Stimulated activated CD4-positive, alpha-beta T cell treated with anti-CD3 and anti-CD28 coated beads, Interleukin-4, amount 100 ng/mL, for 1 hour (primary cell): ENCODE measurements at places on chromosomes 11 and 22.

- no peak for DNase-seq
These were observed 4.1 kb upstream of the UBE2L6 start for GRCh38 chr11:57571606-57572005.

- DNase-seq, result no peak
These were observed 51.4 kb downstream of the JAM3 start for GRCh38 chr11:134120143-134120850.

DNA sequence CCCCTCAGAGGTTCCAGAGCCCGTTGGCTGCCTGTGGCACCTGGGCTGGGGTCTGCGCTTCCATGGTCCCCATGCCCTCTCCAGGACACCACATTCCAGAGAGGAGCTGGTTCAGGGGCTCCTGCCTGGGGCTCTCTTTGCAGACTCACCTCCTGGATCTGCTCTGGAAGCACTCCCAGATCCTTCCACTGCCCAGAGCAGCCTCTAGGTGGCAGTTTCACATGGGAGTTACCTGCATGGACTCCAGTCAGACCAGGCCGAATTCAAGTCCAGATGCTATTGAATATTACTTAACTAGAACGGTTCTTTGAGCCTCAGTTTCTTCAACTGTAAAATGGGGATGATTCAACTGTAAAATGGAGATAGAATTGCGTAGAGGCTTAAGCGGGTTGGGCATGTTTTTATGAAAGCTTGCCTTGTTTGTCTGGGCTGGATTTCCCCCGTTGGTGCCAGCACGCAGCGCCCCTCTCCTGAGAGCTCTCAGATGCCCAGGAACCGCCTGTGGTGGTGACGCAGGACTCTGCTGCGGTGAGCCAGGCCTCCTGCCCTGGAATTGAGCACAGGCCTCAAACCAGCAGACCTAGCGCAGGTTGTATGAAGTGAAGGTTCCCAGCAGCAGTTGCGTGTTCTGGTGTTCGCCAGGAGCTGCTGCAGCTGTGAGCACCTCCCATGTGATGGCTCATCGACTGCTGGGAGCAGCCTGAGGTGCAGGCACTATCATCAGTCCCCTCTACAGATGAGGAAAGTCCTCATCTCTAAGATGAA, 44.2 kb downstream of the LMO1 start:
- no peak for DNase-seq

GRCh38 chr11:64850979-64851567, 6.6 kb upstream of the CDC42BPG start:
- DNase-seq, result peak; percentile 60
